NCI-H1436 (cell line): ENCODE measurements at places on chromosomes 1 and 21.

GRCh38 chr21:30166171-30166570, 434 bp downstream of the CLDN17 start:
- no peak for DNase-seq

GRCh38 chr1:94799206-94799605, 21.0 kb upstream of the SLC44A3 start:
- DNase-seq, result no peak

GRCh38 chr1:38586993-38587646, 272.5 kb downstream of the RRAGC start:
- no peak for DNase-seq

DNA sequence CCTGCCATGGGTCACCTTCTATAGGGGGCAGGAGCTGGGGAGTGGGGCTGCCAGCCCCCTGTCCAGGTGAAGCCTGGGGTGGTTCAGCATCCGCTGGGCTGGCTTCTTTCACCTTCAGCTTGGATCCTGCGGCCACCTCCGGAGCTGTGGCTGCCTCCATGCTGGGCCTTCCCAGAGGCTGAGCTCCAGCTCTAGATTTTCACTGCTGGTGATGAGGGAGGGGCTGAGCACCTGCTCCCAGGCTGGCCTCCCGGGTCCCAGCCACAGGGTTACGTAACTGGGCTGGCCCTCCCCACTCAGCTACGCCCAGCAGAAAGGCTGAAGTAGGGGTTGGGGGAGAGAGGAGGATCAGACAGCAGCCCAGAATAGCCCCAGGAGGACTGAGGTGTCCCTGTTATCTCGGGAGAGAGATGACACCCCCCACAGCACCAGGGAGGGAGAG, at the start of gene MYBPHL:
MYBPHL (minus strand) TSS at position 180 of the 442 bp plus-strand sequence; CDS start at position 160, 20 bp downstream.
- DNase-seq, result peak; percentile 27

DNA sequence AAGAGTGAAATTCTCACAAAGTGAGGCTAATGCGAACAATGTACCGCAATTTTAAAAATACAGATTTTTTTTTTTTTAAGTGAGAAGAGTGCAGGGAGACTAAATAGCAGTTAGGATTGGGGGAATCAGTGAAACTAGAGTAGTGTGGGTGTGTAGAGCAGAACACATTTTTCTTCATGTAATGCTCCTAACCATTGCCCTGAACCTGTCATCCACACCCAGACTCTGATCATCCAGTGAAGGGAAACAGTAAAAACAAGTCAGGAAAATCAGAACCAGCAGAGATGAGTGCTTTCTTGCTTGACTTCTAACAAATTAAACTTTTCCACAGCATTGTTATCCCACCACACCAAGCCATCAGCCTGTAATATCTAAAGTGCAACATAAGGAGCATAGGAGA, 9.1 kb downstream of the CADM3 start:
- no peak for DNase-seq

DNA sequence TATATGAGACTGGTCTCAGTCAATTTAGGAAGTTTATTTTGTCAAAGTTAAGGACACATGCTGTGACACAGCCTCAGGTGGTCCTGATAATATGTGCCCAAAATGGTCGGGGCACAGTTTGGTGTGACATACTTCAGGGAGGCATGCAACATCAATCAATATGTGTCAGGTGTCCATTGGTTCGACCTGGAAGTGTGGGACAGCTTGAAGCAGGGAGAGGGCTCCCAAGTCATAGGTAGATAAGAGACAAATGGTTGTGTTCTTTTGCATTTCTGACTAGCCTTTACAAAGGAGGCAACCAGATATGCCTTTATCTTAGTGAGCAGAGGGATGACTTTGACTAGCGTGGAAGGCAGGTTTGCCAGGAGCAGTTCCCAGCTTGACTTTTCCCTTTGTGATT, 4.5 kb upstream of the ERVH48-1 start:
- DNase-seq, result no peak

GRCh38 chr1:43065616-43066399, 106.3 kb downstream of the EBNA1BP2 start:
- no peak for DNase-seq
